ENCODE measurements at places on chromosomes 6 and 20.

- DNase-seq = no peak
Observed at GRCh38 chr20:8656335-8656734, 412.6 kb upstream of the PLCB4 start.

DNA sequence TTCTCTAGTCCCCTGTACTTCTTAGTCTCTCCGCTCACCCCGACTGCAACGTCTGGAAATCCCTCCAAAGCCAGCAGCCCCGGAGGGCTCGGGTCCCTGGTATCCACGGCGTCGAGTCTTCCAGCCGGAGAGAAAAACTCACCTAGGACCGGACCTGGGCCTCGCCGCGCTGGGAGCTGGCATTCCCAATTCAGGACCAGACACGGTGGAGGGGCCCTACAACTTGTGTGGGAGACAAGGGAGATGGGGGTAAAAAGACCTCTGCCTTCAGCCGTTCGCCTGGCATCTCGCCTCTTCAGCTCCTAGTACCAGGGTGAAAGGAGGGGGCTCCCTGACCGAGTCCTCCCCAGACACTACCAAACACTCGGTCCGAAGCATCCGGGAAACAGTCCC is 64.3 kb downstream of the GPX5 start:
- DNase-seq = no peak

DNA sequence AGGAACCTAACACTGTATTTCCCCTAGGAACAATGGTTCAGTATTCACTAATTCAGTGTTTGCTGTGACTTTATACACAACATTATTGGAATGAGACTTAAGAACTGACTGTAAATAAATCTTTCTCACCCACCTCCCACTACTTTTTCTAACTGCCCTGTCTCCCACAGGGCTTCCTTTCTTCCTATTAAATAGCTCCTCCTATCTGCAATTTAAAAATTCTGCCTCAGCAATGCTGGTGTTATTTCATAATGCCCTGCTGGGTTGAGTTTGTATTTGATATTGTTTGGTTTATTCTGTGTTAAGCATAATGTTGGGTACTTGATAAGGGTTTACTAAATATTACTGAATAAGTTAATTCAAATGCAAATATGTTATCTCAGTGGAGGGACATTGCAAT is 573.1 kb upstream of the RNF217 start:
- DNase-seq = no peak

- DNase-seq = no peak
Observed at GRCh38 chr6:11215773-11216172, 16.7 kb downstream of the NEDD9 start.

GRCh38 chr6:153849072-153849779 is 189.8 kb upstream of the OPRM1 start:
- DNase-seq = no peak

GRCh38 chr6:79423216-79423615 is 114.0 kb downstream of the LCA5 start:
- no peak for DNase-seq

GRCh38 chr20:32031007-32031958 is 20.8 kb upstream of the HCK start:
- DNase-seq = peak; percentile 55

DNA sequence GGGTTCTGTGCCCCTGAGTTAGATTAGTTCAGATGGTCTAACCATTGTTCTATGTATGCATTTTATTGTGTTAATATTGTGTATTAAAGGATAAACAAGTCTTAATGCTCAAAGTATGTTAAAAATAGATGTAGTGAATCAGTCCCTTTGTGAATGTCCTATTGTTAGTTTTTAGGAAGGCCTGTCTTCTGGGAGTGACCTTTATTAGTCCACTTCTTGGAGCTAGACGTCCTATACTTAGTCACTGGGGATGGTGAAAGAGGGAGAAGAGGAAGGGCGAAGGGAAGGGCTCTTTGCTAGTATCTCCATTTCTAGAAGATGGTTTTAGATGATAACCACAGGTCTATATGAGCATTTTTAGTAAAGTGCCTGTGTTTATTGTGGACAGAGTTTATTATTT is 12.3 kb upstream of the HMGN4 start:
- no peak for DNase-seq

DNA sequence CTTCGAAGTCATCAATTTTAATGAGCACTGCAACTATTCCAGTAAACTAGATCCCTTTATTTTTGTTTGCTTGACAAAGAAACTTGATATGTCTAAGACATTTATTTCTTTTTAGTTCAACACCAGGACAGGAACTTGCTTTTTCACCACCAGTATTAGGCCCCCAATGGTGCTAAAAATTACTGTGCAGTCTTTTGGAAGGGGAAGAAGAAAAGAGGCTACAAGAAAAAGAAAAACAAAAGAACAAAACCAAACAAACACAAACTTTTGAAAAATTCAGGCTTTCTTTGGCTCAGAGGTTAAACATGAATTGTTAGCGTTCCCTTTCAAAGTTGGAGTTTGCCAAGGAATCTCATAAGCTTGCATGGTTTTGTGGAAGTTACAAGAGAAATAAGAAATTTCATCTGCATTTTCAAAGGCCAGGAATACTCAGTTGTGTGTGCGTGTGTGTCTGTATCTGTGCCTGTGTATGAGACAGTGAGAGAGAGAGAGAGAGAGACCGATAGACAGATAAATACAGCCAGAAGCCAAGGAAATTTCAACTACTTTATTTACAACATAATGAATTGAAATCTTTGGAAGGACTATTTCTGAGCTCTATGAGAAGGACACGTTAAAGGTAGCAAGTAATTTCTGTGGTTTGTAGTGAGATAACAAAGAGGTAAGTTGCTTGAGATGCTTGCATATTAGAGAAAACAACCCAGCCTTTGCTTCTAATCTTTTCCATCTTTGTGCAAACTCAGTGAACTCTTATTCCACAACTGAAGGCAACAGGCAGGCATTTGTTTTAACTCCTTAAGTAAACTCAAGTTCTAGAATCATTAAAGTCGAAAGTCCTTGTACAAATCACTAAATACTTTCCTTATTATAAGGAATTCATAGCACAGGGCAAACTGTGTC is 171.0 kb upstream of the CITED2 start:
- DNase-seq = no peak

DNA sequence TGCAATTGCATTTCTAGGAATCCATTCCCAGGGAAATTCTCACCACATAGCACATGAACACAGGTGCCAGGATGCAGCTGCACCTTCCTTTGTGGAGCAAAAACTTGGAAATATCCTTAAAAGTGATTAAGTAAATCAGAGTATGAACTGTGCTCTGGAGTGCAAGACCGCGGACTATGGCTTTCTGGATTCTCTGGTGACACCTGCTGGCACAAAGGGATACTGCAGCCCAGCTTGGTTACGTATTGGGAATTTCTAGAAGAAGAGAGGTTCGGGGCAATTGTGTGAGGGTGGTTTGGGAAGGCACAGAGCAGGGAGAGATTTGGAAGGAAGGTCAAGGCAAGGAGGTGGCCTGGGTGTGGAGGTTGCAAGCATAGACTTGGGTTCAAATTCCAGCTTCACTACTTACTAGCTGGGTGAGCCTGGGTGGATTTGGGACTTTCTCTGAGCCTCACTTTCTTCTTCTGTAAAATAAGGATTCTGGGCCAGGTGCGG is 15.9 kb upstream of the PEDS1 start:
- peak; percentile 78 for DNase-seq

DNA sequence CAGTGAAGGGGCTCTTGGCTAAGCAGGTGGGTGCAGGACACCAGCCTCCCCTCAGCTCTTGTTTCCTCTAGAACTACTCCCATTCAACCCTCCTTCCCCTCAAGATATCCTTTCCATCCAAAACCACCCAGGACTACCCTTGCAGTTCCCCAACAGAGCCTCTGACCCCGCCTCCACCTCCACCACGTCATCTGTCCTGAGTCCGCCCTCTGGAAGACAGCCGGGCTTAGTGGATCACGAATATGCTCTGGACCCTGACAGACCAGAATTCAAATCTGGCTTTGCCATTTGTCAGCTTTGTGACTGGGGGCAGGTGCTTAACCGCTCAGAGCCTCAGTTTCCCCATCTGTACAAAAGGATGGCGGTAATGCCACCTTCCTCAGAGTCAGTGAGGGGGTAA is 31.4 kb downstream of the TFEB start:
- no peak for DNase-seq

DNA sequence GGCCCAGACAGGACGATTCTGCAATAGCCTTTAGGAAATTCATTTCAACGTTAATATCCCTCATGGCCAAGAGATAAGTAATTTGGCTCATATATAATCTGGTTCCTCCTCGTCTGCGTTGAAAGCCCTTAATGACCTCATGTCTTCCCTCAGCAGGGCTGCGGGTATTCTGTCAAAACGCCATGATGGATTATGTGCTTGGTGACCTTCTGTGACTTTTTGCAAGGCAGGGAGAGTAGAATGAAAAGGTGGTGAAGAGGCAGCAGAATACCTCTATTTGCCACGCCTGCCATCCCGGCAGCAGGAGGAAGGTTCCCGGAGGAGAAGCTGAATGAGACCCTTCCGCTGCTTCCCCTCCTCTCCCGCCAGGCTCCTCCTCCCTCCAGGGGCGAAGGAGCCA is 41.1 kb upstream of the SPACA1 start:
- no peak for DNase-seq

GRCh38 chr6:161951126-161951525 is 677.3 kb upstream of the AGPAT4 start:
- no peak for DNase-seq

DNA sequence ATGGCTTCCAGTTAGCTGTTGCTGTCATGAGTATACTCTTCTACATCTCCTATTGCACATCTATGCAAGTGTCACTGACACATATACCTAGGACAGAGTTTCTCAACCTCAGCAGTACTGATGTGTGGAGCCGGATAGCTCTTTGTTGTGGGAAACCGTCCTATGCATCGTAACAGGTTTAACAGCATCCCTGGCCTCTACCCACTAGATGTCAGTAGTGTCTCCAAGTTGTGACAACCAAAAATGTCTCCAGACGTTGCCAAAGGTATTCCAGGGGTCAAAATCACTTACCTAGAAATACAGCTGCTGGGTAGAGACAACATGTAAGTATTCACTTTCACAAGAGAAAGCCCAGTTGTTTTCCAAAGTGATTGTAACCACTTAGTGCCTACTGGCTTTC is 637.6 kb downstream of the RNF144B start:
- DNase-seq = no peak

- DNase-seq = no peak
Observed at GRCh38 chr20:35517125-35517524, 12.3 kb downstream of the C20orf173 start.

DNA sequence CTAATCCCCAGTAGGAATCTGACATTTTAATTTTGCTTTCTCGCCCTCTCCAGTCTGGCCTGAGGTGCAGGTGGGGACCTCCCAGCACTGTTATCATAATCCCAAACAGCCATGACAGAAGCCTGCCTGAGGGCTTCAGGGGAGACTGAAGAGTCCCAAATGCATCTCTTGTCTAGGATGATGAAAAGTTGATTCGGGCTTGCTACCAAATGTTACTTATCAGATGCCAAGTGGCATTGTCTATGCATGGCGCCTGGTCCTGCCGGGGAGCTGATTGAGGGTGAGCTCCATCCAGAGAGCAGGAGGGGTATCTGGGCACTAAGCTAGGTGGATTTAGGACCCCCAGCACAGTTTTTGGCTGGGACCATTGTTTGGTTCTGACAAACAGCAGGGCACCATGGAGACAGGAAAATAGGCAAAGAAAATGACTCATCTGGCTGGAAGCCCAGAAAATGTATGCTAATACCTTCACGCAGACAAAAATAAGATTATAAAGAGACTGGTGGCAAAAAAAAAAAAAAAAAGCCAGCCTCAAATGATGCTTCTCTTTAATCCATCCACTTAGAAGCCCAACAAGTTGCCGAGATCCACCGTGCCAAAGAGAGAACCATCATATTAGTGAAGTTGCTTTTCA is 513.7 kb upstream of the SULF2 start:
- DNase-seq = no peak

DNA sequence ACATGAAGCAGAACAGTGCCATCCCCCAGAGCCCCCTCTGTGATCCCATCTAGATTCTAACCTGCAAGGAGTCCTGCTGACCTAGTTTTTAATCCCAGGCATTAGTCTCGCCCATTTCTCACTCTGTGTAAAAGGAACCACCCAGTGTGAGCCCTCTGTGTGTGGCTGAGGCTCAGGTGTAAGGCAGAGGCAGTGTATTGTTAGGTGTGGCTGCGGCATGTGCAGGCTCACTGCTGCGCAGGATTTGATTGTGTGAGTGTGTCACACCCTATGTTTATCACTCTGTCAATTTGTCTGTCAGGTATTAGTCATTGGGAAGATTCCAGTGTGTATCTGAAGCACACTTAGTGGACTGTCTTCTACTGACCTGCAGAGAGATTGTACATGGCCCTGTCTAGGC is 13.7 kb upstream of the CST8 start:
- DNase-seq = no peak

DNA sequence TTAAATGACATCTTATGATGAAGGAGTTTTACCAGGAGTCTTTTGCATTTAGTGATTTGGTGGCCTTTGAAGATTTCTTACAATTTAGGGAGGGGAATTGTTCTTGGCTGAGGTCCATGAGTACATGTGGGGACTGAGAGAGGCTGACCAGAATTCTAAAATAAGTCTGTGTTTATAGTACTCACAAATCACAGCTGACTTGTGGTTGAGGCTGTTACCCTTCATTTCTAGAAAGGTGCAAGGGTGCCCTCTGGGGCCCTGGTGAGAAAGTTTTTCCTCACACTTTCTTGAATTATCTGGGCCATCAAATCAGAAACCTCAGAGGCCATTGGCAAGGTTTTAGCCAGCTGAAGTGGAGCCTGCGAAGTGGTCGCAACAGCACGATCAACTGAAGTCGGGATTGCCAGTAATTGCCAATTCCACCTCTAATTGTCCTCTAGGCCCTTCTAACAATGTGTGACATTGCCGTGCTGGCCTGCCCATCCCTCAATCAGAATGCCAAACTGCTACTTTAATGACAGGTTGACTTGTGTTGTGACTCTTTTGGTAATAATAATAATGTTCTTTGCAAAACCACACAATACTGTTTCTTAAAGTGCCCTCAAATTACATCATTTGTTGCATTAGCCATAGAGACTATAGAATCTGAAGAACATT is 221.6 kb downstream of the OGFRL1 start:
- no peak for DNase-seq

DNA sequence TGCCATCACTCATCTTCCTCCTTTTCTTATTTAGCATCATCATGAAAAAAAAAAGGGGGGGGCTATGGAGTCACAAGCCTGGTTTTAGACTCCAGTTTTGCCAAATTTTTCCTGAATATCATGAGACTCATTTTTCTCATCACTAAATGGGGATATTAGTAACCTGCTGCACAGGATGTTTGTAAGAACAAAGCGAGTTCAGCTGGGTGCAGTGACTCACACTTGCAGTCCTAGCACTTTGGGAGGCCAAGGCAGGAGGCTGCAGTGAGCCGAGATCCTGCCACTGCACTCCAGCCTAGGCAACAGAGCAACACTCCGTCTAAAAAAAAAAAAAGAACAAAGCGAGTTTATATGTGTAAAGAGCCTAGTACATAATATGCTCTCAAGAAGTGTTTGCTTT is 82.8 kb downstream of the TFAP2A start:
- no peak for DNase-seq

DNA sequence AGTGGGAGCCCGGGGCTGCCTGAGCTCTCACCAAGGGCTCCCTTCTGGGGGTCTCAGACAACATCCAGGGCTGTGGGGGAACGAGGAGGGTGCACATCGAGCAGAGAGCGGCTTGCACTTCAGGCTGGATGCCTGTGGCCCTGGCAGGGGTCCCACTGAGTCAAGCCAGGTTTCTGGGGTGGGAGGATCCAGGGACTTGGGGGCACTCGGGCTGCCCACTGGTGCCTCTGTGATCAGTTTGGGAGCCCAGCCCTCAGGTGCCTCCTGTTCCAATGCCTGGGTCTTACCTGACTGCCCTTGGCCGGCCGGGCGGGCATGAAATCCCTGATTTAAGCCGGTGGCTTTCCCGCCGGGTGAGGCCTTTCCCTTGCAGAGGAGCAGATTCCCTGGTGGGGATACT is 470 bp downstream of the COL20A1 start:
- no peak for DNase-seq
